ENCODE measurements at places on chromosomes 7 and 10. TPM values are rescaled to one million over a fixed set of nuclear protein-coding genes. Genes with fewer than 3 reads are reported as not detected.

SERPINE1 gene
- 183 TPM for total RNA-seq

FAM131B gene
- 1.4 TPM for total RNA-seq

SFTPA2 gene
- total RNA-seq, result not detected

ZNF503 gene
- 18.1 TPM for total RNA-seq

MLXIPL gene
- not detected for total RNA-seq

WASL gene
- total RNA-seq, result 20.8 TPM

ARF5 gene
- total RNA-seq, result 186 TPM

All from placental epithelial cell (primary cell).